ENCODE measurements at places on chromosomes 12 and 14.

DNA sequence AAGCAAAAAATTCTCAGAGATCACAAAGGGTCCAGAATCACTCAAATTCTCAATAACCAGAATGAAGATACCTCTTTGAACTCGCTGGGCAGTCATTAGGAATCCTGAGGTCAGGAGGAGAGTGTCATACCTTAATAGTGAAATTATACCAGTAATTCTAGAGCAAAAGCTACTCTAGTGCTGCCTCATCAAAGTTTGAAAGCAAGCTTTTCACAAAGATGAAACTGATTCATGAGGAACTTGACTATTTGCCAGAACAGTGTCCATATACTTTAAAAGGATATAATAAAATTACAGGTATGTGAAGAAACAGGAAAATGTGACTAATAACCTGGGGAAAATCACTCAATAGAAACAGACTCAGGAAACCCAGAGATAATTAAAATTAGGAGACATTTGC, 44.5 kb downstream of the EML5 start:
- DNase-seq: peak; percentile 83

DNA sequence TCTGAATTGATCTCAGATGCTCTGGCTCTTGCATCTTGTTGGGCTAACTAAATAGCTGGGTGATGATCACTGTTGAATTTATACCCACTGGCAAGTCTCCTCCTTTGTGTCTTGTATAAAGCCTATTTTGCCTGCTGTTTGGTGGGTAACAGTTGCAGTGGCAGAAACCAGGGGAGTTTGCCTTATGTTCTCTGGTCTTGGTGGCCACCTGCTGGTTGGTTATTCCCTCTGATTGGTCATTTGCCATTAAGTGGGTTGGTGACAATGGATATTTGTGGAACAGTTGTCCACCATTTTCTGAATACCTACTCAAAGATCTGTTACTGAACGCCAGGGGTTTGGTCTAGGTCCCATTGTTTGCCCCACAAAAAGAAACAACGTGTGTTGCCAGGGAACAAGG, 52.1 kb downstream of the AVPR1A start:
- DNase-seq: peak; percentile 45

DNA sequence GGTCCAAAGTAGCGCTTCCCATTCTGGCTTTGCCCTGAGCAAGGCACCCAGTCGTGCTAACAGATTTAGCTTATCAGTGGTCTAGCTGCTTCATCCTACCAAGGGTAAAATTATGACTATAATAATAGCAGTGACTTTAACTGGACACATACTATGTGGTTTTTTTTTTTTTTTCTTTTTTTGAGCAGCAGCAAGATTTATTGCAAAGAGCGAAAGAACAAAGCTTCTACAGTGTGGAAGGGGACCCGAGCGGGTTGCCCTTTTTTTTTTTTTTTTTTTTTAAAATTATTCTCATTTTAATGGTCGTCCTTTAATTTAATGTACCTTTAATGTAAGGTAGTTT, 505 bp downstream of the HELB start:
- no peak for DNase-seq

DNA sequence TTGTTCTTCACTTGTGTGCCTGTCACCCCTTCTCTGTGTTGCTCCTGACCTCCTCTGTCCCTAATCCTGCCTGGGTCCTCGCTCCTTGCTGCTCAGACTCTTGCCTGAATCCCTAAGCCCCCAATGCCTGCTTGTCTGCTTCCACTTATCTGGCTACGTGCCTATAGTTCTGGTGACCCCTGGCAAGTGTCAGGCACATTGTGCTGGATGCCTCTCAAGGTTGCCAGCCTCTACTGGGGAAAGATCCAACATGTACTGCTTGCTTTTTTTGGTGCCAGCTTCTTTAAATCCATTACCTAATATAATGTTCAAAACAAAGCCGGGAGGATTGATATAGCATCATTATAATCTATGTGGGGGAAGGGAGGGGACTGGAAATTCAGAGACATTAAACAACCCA, 448.0 kb upstream of the CCDC196 start:
- no peak for DNase-seq

- peak; percentile 15 for DNase-seq
Observed at GRCh38 chr12:1471224-1471623, 123.2 kb downstream of the FBXL14 start.

- peak; percentile 30 for DNase-seq
Observed at GRCh38 chr14:22184157-22184829, 404.7 kb downstream of the DAD1 start.

Data from PC-3 (cell line).